ENCODE measurements at places on chromosomes 5 and 9.

GRCh38 chr9:86732514-86733171 is 214.7 kb downstream of the GAS1 start:
- DNase-seq: no peak

GRCh38 chr5:14869668-14870164 is 1.9 kb downstream of the ANKH start:
- DNase-seq: no peak

DNA sequence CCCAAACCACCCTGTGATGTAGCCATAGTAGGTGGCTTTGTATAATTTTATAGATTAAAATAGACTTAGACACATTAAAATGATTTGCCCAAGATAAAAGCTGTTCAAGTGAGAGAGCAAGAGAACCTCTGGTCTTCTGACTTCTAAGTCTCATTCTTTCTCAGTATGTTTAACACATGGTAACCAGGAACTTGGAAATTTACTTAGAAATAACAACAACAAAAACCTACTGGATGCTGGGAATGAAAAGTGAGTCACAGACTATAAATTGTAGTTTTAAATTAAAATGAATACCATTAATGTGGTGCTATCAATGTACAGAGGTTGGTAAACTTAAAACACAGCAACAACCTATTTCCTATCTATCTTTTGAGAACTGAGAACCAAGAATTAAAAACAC is 30.4 kb downstream of the HMGCR start:
- no peak for DNase-seq

DNA sequence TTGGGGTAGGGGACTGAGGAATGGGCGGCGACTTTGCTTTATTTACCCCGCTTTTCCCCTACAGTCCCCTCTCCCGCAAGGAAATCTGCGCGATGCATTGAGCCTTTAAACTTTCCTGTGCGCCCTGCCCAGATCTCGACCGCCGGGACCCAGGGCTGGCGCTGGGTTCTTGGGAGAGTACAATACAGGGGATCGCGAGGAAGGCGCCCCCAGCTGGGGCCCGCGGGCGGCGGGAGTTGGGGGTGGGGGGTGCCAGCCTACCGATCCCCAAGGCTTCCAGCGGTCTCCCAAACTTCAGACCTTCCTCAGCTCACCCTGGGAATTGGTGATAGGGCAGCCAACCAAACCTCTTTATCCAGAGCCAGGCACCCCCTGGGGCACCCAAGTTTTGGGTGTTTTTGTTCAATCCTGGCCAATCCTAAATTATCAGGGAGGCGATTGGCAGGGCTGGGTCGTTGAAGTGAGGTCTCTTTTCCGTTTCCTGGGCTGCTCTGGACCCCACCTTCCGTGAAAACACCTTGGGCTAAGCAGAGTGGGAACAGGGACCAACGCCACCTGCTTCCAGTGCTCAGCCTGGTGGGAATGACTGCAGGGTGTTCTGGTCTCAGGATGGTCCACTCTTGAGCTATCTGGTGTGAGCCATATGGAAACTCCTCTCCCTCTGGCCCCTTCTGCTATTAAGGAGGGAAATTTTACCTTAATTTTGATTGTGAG is 51.4 kb upstream of the DAB2IP start:
- DNase-seq: no peak

- no peak for DNase-seq
Measured at GRCh38 chr5:66477596-66477995, 118.6 kb upstream of the MAST4 start.

DNA sequence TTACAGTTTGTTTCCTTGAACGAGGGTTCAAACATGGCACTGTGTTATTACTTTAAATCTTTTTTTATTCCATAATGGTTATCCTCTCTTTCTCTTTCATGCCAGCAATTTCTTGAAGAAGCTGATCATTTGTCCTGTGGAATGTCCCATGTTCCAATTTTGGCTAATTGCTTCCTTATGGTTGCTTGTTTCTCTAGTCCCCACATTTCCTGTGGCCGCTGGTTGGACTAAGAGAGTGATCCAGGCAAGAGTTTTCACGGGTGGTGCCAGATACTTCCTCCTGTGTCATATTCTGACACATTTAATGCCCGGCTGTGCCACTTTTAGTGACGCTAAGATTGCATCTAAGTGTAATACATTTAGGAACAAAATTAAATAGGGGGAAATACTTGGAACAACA is 83.8 kb upstream of the FAM169A start:
- no peak for DNase-seq

- no peak for DNase-seq
Measured at GRCh38 chr9:37611961-37612360, 19.6 kb upstream of the TOMM5 start.

GRCh38 chr9:31554941-31555340 is 829.5 kb upstream of the ACO1 start:
- no peak for DNase-seq

DNA sequence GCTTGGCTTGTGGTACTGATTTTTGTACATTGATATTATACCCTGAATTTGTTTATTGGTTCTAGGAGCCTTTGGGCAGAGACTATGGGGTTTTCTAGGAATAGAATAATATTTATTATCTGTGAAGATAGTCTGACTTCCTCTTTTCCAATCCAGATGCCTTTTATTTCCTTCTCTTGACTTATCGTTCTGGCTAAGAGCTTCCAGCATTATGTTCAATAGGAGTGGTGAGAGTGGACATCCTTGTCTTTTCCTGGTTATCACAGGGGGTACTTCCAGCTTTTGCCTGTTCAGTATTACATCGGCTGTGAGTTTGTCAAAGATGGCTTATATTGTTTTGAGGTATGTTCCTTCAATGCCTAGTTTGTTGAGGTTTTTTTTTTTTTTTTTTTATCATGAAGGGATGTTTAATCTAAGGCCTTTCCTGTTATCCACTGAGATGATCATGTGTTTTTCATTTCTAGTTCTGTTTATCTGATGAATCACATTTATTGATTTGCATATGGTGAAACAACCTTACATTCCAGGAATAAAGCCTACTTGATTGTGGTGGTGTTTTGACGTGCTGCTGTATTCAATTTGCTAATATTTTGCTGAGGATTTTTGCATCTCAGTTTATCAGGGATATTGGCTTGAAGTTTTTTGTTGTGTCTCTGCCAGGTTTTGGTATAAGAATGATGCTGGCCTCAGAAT is 77.5 kb downstream of the CERT1 start:
- DNase-seq: no peak

DNA sequence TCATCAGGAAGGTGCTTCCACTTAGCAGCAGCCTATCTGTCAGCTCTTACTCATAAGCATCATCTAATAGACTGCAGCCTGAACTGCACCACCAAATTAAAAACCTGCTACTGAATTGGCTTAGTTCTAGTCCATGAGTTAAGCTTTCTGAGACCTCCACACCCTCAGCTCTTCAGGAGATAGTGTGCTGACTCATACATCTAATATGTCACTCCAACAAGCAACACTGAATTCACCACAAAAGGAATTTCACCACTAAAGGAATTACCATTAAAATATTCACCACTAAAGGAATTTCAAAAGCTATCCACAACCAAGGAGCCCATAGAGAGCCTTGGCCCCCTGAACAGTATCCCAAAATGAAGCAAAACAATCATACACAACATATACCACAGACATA is 418.5 kb upstream of the RORB start:
- no peak for DNase-seq

GRCh38 chr9:87518702-87519335 is 21.2 kb downstream of the DAPK1 start:
- no peak for DNase-seq
